ENCODE measurements at places on chromosomes 2 and 18.

- peak; percentile 8 for DNase-seq
These were observed 1167.7 kb upstream of the ZEB2 start for GRCh38 chr2:145687442-145688134.

DNA sequence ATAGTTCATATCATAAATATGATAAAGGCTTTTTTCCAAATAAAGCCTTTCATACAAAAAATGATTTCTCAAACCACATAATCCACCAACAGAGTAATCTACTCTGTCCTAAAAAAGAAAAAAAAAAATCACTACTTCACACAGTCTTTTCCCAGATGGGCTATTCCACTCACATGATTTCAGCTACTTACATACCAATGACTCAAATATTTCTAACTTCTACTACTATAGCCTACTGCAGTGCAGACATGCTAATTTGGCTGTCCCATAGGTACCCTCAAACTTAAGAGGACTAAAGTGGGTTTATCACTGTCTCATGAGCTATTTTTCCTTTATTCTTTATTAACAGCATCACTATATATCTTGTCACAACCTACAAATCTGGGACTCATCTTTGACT is 57.4 kb downstream of the SLC66A3 start:
- DNase-seq, result no peak

- no peak for DNase-seq
These were observed 66.5 kb downstream of the EIF2AK3 start for GRCh38 chr2:88560619-88561307.

GRCh38 chr2:106201661-106202060 is 7.6 kb upstream of the UXS1 start:
- no peak for DNase-seq

GRCh38 chr18:77167251-77167650 is 34.7 kb upstream of the MBP start:
- DNase-seq, result no peak

GRCh38 chr2:234496835-234497593 is at the start of gene ARL4C:
TSS of gene ARL4C (minus strand) at chr2:234497081. CDS start at chr2:234496586, 495 bp downstream.
- DNase-seq, result peak; percentile 46

GRCh38 chr2:140491876-140492275 is 1638.9 kb downstream of the LRP1B start:
- no peak for DNase-seq

- DNase-seq, result no peak
These were observed 37.8 kb downstream of the SLC14A2 start for GRCh38 chr18:45653090-45653489.

DNA sequence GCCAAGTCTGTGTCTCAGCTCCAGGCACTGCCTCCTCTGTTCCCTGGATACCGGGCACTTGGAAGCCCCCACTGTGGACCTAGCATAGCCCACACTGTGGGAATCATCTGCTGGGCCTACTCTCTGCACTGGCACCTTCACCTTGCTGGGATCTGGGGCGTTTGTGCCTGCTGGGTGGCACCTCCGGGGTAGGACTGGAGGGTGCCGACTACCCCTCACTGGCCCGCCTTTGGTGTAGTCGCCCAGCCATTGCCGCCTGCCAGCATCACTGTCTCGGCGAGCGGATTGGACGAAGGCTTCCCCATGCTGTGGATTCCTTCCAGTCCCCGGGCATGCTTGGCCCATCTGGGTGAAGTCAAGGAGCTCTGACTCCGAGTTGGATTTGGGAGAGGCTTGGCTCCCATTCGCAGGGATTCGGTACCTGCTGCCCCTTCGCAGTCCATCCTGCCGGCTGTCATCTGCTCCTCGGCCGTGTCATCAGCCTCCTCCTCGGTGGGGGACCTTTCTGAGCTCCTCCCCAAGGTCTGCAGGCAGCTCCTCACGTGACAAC is 180.6 kb upstream of the HDAC4 start:
- DNase-seq, result no peak

Measured in erythroblast (primary cell).